ENCODE measurements at places on chromosomes 6 and 20. TPM values are rescaled to one million over a fixed set of nuclear protein-coding genes. Genes with fewer than 3 reads are reported as not detected.

GRCh38 chr6:170344631-170345576, 38.3 kb downstream of the FAM120B start:
- DNase-seq, result peak; percentile 86

DNA sequence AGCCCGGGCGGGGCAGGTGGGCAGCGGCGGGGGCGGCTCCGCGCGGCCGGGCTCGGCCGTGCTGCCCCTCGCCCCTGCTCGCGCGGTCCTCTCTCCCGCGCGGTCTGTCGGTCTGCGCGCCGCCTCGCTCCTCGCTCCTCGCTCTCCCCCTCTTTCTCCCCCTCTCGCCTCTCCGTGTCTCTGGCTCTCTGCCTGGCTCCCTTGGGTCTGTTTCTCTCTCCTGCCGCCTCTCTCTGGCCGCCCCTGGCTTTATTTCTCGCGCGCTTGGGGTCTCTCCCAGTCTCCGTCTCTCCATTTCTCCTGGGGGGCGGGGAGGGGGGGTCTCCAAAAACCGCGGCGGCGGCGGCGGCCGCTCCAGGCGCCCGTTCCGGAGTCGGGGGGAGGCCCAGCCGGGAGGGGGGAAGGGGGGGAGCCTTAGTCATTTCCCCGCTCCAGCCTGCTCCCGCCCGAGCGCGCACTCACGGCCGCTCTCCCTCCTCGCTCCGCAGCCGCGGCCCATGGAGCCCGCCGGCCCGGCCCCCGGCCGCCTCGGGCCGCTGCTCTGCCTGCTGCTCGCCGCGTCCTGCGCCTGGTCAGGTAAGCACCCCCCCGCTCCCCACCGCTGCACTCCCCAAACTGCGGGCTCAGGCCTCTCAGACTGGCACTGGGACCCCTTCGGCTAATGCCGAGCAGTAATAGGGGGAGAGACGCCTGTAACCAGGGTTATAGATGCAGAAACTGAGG, at the start of gene SIRPA:
Gene SIRPA, plus strand, starts transcription at position 457 of the 723 bp plus-strand sequence. Its CDS starts 41 bp downstream, at position 498.
- peak; percentile 23 for DNase-seq

- no peak for DNase-seq
These were observed 64.8 kb downstream of the VIP start for GRCh38 chr6:152815230-152815872.

- DNase-seq, result no peak
These were observed 50.7 kb upstream of the SYNDIG1 start for GRCh38 chr20:24418731-24419130.

GRCh38 chr6:21079468-21080048, 514.0 kb upstream of the SOX4 start:
- no peak for DNase-seq

GRCh38 chr20:54515793-54516628, 40.6 kb downstream of the DOK5 start:
- DNase-seq, result no peak

GRCh38 chr6:120116343-120116742, 766.8 kb upstream of the MAN1A1 start:
- no peak for DNase-seq

Gene ARG1
- not detected for total RNA-seq

DNA sequence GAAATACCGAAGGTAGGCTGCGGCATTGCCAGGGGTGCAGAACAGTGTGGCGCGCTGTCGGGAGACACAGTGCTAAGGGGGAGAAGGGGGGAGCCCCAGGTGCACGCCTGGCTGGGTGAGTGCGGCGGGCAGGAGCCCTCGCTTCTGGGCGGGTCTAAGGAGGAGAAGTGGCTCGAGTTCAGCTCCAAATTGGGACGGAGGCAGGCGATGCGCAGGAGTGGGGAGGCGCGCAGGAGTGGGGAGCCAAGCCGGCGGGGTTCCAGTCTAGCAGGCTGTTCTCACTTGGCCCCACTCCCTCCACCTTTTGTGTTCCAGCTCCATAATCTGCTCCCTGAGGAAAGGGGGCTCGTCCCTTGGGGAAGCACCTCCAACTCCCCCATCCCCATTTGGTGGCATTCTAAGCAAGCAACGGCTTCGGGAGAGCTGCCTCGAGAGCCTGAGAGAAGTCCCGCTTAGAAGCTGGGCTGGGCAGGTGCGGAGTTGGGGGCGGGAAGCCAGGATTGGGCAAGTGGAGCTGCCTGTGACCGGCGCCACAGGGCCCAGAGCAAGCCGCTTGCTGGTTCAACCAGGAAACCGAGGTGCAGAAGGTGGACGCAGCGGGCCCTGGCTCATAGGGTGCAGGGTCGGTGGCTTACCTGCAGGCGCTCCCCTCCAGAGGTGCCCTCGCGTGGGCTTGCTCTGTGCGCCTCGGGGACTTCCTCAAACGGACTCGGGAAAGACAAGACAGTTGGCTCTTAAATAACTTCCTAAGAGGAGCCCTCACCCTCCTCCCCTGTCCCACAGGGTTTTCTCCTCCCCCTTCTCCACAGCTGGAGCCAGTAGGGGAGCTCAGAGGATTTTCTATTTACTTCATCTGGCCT, at the start of gene F13A1:
Gene F13A1, minus strand, starts transcription at position 711 of the 860 bp plus-strand sequence. CDS start 1,998 bp downstream, outside the sequence.
- DNase-seq, result no peak

GRCh38 chr20:40698281-40698680, 9.2 kb upstream of the MAFB start:
- no peak for DNase-seq

DNA sequence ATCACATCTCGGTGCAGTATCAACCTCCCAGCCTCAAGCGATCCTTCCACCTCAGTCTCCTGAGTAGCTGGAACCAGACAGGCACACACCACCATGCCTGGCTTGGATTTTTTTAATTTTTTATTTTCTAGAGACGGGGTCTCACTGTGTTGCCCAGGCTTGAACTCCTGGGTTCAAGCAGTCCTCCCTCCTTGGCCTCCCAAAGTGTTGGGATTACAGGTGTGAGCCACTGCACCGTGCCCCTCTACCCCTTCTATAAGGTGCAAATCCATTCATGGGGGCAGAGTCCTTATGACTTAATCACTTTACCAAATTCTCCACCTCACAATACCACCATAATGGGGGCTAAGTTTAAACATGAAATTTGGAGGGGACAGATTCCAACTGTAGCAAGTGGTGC, 37.7 kb downstream of the TMEM181 start:
- no peak for DNase-seq

Gene LINC00237
- not detected for total RNA-seq

GRCh38 chr20:60187683-60188082, 229.5 kb downstream of the CDH26 start:
- DNase-seq, result no peak

Gene GJA1
- total RNA-seq, result not detected

GRCh38 chr20:25372584-25373336, 17.9 kb downstream of the ABHD12 start:
- peak; percentile 98 for DNase-seq

GRCh38 chr20:7933346-7933745, 6.9 kb downstream of the HAO1 start:
- no peak for DNase-seq

DNA sequence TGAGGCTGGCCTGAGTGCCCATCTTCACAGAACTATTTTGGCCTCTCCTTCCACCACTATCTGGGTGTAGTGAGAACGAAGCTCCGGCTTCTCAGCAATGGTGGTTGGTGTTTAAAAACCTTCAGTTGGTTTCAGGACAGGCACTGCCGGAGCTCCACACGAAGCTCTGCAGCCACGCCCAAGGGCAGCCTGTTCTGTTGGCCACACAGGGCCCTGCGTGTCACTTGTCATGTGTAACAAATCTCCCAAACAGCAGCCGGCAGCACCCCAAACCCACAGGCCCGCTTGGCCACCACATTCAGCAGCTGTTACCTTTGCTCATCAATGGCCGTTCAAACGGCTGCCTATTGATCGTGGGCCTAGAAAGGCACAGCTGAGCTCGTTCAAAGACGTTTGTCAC, 97.5 kb downstream of the ERMARD start:
- no peak for DNase-seq

GRCh38 chr6:81668615-81669047, 83.8 kb downstream of the TENT5A start:
- DNase-seq, result no peak

- peak; percentile 8 for DNase-seq
These were observed 126.4 kb downstream of the MMUT start for GRCh38 chr6:49336514-49337131.

- DNase-seq, result no peak
These were observed 27.8 kb downstream of the ZNF451 start for GRCh38 chr6:57117796-57118195.

DNA sequence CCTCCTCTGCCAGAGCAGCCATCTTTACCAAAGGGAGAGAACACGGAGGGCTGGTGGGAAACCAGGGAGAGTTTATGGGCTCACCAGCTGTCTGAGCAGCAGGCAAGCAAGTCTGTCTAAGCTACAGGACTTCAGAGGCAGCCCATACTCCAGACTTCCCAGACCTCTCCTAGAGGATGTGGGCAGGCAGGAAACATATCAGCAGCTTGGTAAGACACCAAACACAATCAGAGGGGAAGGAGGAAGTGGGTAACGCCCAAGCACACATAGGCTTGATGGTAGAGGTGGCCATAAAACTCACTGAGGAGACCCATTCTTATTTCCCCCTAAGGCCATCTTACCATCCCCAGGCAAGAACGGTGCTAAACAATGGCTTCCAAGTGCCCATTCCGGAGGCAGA, 143.1 kb upstream of the ARID1B start:
- peak; percentile 13 for DNase-seq

GRCh38 chr20:64157878-64158277, 6.4 kb upstream of the MYT1 start:
- DNase-seq, result no peak

Gene GPR63
- total RNA-seq, result 1.3 TPM

Gene CSNK2A1
- total RNA-seq, result 187 TPM

DNA sequence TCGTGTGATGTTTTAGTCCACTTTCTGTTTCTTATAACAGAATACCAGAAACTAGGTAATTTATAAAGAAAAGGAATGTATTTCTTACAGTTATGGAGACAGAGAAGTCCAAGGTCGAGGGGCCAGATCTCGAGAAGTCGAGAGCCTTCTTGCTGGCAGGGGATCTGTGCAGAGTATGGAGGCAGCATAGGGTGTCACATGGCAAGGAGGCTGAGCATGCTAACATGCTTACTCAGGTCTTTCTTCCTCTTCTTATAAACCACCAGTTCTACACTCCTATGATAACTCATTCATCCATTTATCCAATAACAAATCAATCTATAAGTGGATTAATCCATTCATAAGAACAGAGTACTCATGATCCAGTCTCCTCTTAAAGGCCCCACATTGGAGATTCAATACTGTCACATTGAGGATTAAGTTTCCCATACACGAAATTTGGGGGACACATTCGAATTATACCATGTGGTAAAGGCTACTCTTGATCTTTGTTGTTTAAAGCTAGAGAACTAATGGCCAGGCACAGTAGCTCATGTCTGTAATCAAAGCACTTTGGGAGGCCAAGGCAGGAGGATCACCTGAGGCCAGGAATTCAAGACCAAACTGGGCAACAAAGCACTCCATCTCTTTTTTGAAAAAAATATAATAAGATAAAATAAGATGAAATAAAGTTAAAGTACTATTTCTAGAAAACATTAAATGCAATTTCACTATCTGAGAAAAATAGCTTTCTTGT, 2.1 kb downstream of the GOPC start:
- DNase-seq, result peak; percentile 21

DNA sequence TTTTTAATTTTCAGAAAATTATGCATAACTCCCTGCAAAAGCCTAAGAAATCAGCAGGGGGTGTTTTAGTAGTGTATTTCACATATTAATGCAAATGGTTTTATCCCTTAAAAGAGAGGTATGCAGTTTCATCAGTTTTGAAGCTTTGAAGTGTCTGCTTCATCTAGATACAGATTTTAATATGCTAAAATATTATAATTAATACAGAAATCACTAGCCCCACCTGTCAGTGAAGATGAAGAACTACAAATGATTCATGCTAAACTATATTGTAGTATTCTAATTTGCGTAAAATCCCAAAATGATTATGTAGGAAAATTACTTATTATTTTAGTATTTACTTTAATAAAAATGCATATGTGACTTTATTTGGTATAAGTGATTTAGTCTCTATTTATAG, 2.9 kb upstream of the TFB1M start:
- no peak for DNase-seq

Gene ELOVL2
- 2.3 TPM for total RNA-seq

Gene ACSS1
- 0.08 TPM for total RNA-seq

- DNase-seq, result no peak
These were observed 58.5 kb downstream of the PREX1 start for GRCh38 chr20:48769069-48769983.
